Neural crest cell (in vitro differentiated cells): ENCODE measurements at places on chromosomes 2 and 18.

- no peak for DNase-seq
Measured at GRCh38 chr2:74097574-74097973, 50.1 kb downstream of the BOLA3 start.

GRCh38 chr18:58927659-58928058 lies 63.0 kb downstream of the ZNF532 start:
- DNase-seq = no peak

DNA sequence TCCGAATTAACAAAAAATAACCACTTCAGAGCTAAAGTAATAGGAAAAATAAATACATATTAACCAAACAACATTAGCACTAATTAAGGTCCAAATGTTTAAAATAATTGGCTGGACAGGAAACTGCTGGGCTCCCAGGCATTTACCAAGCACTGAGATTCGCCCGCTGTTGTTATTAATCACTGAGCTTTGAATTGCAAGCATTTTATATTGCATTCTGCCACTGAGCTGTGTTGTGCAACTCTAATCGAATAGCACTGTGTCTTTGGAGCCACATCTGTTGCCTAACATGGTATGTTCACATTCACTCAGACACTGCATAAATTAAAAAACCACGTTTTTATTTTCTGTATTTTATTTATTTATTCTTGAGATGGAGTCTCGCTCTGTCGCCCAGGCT lies 88.9 kb downstream of the SOWAHC start:
- DNase-seq = no peak

DNA sequence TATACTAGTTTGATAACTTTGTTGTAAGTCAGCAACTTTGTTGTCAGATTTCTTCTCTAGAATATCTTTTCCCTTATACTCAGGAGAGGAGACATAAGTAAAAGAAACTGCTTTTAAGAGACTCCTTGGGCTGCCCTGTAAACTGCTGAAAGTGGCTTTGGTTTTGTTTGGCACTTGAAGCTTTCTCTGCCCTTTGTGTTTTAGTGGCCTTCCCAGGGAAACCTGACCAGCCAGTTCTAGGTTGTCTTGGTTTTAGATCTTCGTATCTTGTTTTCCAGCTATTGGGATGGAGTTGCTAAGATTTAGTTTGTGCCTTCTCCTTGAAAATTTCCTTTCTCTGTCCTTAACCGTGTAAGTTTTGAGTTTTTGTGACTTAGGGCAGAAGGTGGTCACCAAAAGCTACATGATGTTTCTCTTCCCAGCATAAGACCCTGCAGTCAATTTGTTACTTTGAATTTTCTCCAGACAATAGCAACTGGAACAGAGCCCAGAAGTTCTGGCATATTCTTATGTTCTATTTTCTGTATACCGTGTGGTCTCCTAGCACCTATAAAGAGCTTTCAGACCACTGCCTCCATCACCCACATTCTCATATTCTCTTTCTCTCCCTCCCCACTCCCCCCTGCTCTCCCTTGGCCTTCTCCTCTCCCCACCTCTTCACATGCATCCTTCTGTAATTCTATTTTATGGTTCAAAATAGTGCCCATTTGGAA lies 81.1 kb downstream of the BOLA3 start:
- no peak for DNase-seq

GRCh38 chr2:237536083-237536415 lies 30.3 kb upstream of the PRLH start:
- no peak for DNase-seq

DNA sequence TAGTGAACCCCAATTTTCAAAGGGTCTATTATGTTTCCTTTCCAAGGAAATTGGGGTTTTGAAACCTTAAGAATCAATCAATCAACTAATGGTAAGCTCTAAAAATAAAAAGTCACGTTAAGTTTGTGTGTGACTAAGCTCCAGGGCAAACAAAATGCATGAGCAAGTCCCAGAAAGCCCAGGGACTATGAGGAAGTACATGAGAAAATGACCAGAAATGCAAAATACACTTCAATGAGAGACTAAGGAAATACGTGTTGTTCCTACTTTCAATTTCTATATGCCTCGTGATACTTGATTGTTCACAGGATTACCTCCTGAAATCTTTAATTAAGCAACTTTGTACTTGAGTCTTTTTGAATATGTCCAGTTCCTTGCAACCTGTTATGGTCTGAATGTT lies 684.4 kb upstream of the SYT4 start:
- DNase-seq = no peak
